ENCODE measurements at places on chromosomes 16 and 17.

- DNase-seq = no peak
These were observed 23.2 kb downstream of the SLC7A6OS start for GRCh38 chr16:68287276-68288251.

- no peak for DNase-seq
These were observed 1.2 kb downstream of the GNA13 start for GRCh38 chr17:65055280-65055707.

DNA sequence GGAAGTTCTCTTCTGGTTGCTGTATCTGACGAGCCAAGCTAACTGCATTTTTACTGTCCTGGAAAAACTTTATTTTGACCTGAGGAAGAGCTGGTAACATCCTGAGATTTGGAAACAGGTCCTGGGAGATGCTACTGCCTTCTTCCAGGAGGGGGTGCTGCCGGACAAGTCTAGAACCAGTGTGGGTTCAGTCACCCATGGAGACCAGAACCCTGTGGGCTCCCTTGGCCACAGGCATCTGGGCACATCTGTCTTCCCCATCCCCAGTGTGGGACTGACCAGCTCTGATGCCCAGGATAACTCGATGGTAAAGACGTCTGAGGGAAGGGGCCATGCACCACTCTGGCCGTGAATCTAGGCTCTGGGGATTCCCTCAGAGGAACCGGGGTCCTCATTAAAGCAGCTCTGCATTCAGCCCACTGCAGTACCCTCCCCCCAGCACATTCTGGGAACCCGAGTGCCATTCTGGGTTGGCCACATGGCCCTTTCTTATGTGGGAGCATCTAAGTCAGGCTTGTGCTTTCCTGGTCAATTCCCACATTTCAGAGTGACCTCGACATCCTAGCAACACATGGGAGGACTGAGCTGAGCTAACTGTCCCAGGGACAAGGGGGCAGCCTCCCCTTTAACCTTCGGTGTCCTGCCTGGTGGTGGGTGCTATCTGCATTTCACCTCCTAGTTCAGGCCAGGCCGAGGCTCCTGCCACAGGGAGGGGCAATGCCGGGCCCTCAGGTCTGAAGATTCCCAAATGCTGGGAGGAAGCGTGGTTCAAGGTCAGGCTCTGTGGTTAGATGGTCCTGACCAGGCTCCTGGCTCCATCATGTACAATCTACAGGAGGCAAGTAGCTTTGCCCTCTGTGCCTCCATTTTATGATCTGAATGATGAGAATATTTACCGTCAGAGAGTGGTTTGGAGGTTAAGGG, 6.4 kb downstream of the C16orf86 start:
- DNase-seq = no peak

- DNase-seq = no peak
These were observed 36.8 kb upstream of the DLX4 start for GRCh38 chr17:49932138-49932723.

GRCh38 chr16:26214581-26215174, 522.9 kb downstream of the HS3ST4 start:
- no peak for DNase-seq

DNA sequence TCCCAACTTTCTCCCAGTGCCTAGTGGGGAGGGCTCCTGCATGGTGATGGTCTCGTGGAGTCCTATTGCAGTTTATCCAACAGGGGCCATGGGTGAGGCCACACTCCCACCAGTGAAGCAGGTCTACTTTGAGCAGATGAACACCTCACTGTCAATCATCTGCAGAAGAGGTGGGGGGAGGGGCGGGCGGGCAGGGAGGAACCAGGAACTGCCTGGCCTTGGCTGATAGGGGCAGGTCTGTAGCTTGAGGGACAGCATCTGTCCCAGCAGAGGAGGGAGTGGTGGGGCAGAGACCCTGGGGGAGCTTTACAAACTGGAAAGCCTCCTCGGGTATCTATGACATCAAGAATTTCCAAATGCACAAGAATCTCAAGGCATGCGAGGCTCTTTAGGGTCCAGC, 58.7 kb upstream of the ZNF423 start:
- no peak for DNase-seq

DNA sequence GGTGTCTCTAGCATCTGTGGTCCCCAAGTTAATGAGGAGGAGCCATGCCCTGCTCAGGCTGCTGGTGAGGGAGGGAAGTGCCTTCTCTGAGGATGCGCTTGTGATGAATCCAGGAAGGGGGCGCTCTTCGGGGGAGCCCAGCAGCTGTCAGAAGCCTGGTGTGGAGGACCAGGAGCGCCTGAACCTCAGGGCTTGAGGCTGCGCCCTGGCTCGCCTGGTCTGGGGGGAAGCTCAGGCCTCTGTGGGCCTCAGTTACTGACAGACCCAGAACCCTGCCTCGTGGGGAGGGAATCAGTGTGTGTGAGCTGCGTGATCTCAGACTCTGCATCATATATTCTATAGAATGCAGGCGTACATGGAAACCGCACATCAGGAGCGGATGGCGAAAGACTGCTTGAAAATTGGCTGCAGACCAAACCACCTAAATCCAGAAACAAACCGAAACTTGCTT, 126.1 kb downstream of the SEC14L1 start:
- DNase-seq = no peak

DNA sequence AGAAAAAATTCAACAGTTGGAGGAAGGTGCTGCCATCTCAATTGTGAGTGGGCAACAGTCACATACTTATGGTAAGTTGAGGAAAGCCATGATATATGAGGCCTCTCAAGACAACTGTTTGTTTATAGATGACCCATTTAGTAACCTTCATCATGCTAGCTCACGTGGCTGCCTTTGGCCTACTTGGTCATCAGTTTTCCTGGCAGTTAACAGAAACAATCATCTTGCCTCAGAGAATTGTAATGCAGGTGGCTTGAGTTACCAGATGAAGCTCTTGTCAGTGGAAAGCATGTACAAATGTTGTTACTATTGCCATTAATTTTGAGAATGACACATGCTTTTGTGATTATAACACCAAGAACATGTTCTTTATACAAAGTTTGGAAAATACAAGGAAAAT, 14.7 kb downstream of the TPPP3 start:
- no peak for DNase-seq

- DNase-seq = no peak
These were observed 547.0 kb downstream of the MAF start for GRCh38 chr16:79053577-79053976.

DNA sequence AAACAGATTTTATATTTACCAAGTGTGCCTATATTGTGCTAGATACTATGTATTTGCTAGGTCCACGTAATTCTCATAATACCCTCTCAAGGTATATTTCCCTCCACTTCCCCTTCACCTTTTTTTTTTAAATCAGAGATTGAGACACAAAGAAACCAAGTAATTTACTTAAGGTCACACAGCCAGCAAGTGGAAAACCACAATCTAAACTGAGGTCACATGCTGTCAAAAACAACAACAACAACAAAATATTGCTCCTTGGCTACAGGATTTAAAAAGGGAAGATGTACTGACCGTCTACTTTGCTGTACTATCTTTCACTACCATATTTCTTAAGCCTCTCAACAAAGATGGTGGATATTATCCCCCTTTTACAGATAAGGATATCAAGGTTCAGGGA, 15.8 kb downstream of the BLMH start:
- no peak for DNase-seq

GRCh38 chr17:80726558-80727408, 182.1 kb downstream of the RPTOR start:
- no peak for DNase-seq

DNA sequence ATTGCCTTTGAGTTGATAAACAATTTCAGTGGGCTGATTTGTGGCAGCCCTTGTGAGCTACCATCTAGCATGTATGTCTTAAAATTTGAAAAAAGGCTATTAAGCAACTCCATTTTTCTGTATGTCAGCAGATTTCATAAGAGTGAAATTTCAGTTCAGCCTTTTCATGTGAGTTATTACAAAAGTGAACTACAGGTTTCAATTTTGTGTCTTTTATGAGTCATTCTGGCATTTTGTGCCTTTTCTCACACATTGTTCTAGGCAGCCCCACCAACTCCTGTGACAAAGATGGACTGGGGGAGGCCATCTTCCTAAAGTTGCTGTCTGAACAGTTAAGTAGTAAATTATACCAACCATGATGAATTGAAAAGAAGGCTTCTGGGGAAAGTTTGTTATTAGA, 52.1 kb downstream of the USP10 start:
- no peak for DNase-seq

GRCh38 chr17:39591958-39592954, 15.5 kb downstream of the NEUROD2 start:
- no peak for DNase-seq

- no peak for DNase-seq
These were observed 103.2 kb downstream of the SOCS1 start for GRCh38 chr16:11152677-11153331.

- no peak for DNase-seq
These were observed 1.4 kb upstream of the PRPSAP2 start for GRCh38 chr17:18856570-18856915.

DNA sequence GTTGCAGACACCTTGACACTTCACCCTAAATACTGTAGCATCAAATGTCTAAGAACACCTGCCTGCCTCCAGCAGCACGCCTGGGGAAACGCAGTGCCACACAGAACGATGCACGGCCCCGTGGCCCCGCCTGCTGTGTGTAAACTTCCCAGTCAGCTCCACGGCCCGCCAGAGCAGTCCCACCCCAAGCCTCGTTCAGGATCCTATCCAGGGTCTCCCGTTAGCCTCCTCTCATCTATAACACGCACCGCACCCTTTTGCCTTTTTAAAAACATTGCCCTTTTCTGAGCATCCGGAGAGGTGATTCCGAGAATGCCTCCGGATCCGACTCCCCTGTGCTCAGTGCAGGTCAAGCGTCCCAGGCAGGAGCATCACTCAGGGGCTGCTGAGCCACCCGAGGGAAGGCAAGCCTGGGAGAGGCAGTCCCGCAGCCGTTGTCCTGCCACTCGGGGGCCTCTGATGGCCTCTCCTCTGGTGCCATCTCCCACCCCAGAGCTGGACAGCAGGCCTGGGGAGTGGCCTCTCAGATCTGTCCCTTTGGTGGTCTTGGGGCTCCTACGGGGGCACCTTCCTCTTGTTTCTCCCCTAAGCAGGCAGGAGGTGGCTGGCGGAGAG, 37.9 kb upstream of the SLC38A10 start:
- DNase-seq = no peak

GRCh38 chr16:1863681-1864460, 8.1 kb downstream of the MEIOB start:
- no peak for DNase-seq

GRCh38 chr16:29112755-29113347, 128.0 kb downstream of the LAT start:
- no peak for DNase-seq

GRCh38 chr17:44628243-44629188, 27.8 kb upstream of the MEIOC start:
- DNase-seq = no peak

DNA sequence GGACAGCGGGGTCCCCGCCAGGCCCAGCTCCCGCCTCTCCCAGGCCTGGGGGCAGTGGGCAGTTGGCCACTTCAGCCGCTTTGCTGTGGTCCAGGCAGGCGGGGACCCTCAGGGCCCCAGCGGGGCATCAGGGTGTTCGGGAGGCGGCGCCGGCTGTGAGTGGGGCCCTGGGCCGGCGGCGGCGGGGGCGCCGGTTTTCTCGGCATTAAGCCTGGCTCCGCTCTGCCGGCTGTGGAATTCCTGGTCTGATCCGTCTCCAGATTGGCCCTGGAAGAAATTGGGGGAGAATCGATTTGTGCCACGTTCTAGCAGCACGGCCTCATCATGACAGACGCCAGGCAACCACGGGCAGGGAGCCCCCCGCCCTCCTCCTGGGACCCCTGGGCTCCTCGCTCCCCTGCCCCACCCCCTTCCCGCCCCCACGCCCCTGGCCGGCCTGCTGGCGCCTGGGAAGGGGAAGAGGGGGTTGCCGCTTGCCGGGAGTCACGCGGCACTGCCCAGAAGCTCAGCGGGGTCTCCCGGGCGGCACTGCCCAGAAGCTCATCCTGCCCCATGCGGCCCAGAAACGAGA, 28.6 kb upstream of the SSTR5 start:
- DNase-seq = no peak

GRCh38 chr17:79985943-79986391, 49.7 kb downstream of the TBC1D16 start:
- no peak for DNase-seq

DNA sequence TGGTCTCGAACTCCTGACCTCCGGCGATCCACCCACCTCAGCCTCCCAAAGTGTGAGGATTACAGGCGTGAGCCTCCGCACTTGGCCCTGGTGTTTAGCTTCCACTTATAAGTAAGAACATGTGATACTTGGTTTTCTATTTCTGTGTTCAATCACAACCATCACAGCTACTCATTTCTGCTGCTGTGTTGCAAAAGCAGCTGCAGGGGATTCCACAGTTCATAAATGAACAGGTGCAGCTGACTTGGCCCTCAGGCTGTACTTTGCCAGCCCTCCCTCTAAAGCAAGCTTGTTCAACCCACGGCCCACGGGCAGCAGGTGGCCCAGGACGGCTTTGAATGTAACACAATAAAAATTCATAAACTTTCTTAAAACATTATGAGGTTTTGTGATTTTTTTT, 79.2 kb downstream of the SLC39A11 start:
- no peak for DNase-seq

GRCh38 chr16:65235339-65236177, 113.7 kb upstream of the CDH11 start:
- DNase-seq = no peak

GRCh38 chr16:75112734-75113491, 3.7 kb downstream of the LDHD start:
- no peak for DNase-seq

DNA sequence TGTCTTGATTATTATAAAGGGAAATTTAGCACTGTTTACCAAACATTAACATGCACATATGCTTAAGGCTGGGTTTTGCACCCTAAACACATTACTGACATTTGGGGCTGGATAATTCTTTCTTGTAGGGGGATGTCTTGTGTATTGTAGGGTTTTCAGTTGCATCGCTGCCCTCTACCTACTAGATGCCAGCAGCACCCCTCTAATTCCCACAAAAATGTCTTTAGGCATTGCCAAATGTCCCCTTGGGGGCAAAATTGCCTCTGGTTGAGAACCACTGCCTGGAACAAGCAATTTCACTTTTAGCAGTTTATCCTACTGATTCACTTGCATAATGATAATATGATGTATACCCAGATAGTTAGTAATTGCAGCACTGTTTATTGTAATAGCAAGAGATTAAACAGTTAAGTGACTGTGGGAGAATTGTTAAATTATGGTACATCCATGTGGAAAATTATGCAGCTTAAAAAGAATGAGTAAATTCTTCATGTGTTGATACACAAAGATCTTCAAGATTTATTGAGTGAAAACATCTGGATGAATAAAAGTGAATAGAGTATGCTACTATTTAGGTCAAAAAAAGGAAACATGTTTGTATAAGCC, 18.4 kb downstream of the PRSS54 start:
- DNase-seq = no peak

GRCh38 chr17:77151186-77151585, 10.4 kb downstream of the SEC14L1 start:
- DNase-seq = no peak

DNA sequence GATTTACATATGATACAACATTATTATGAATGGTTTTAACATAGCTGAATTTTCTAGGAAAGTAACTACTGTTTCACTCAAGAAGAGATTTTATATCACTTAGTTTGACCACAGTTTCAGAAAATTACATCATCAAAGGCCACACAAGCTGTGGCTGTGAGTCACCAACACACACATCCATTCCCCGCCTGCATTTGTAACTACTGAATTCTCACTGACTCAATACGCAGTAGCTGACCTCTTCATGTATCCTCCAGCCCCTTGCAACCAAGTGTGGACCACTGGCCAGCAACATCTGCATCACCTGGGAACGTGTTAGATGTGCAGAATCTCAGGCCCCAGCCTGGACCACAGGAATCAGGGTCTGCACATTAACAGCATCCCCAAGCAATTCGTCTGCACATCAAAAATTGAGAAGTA, 197.6 kb downstream of the XYLT1 start:
- no peak for DNase-seq

All from stimulated activated CD8-positive, alpha-beta memory T cell treated with anti-CD3 and anti-CD28 coated beads, Interleukin-15, amount 100 ng/mL, for 1 hour (primary cell).